ENCODE measurements at places on chromosomes 7 and 10.

DNA sequence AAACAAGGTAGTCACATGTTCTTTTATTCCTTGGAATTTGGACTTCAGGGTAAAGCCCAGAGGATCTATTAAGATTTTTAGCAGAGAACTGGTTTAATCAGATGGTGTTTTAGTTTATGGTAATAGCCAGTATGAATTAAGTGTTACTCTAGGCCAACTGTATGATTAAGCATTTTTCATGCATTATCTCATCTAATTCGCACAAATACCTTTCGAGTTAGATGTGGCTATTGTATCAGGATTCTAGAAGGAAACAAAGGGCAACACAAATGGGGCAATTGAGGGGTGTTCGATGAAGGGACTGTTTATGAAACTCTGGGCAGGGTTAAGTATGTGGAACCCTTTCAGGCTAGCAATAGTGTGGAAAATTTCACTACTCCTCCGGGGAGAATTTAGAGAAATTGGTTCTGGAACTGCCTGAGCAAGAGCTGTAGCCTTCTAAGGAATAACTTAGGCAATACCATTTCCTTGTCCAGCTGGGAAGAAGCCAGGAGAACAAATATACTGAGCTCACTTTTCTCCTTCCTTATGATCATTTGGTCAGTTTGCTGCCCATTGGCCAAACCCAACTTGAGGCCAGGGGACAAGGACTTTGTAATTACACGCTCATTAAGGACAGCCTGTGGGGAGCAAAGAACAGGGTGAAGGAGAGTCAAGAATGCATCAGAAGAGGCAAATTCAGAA lies 319.0 kb upstream of the FZD1 start:
- DNase-seq, result no peak

DNA sequence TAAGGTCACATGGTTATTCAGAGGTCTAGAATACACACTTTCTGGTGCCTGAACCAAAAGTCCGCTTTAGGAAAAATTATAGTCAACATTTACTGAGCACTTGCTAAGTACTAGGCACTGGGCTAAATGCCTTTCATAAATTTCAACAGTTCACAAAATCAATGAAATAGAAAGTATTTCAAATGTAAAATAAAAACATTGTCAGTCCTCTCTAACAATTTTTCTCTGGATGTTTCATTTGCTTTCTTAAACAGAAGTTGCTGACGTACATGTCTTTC lies 61.7 kb downstream of the HHEX start:
- no peak for DNase-seq

DNA sequence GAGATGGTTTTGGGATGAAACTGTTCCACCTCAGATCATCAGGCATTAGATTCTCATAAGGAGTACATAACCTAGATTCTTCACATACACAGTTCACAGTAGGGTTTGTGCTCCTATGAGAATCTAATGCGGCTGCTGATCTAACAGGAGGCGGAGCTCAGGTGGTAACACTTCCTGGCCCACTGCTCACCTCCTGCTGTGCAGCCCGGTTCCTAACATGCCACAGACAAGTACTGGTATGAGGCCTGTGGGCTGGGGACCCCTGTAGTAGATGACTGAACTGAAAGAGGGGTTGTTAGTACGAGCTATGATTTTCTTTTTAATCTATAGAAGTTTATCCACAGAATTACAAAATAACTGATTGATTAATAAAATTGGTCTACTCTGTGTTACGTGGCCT lies 48.1 kb downstream of the DGKB start:
- no peak for DNase-seq

DNA sequence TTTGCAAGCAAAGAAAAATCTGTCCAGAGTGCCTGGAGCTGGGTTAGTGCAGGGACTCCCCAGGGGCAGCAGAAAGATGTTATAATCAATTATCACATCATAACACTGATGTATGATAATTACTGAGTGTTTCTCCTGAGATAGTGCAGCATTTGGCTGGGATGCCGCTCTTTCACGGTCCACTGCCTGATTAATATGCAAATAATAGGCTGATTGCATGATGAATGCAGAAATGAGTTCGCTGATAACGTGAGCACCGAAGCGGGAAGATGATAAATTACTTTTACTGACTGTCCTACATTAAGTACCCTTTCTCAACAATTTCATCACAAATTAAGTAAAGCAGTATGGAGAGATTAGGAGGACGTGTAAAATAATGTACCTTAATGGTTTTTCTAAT lies 71.4 kb upstream of the SH2B2 start:
- DNase-seq, result no peak

DNA sequence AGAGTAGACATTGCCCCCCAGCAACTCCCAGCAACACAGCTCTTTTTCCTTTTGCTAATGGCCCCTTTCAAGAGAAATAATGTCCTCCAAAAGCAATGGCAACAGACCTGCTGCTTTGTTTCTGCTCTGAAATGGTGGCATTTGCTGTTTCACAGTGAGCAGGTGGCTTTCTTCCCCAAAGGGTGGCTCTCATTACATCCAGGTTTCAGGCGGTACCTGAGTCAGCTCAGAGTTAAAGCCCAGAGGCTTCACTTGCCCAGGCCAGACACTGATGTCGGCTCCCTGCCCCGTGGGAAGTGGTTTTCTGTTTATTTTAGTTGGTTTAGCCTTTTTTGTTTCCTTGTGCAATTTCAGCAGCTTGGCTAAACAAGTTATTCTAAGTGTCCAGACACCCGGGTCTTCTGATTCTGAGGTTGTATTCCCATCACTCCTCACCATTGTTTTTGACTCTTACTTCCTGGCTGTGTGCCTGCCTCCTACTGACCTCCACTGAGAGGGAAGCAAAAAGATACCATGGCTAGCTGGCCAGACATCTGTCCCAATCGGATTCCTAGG lies 7.8 kb upstream of the ATOH7 start:
- no peak for DNase-seq

GRCh38 chr7:43479042-43479441 lies 103.9 kb upstream of the STK17A start:
- no peak for DNase-seq

DNA sequence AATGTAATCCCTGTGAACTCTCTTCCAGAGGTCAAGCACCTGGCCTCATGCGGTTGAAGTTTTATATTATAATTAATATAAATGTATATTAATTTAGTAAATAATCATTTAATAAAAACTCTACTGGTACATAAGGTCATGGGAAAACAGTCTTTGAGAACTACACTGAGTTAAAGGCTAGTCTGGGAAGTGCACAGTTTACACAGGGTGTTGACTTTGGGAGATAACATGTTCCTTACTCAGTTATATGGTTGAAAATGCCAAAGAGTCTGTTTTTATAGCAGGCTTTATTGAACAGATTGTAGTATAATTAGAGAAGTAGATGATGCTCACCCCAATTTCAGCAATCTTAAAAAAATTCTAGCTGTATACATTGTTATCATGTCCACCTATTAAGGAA lies 735.9 kb downstream of the GATA3 start:
- no peak for DNase-seq

GRCh38 chr10:23604613-23605012 lies 165.7 kb downstream of the OTUD1 start:
- no peak for DNase-seq

DNA sequence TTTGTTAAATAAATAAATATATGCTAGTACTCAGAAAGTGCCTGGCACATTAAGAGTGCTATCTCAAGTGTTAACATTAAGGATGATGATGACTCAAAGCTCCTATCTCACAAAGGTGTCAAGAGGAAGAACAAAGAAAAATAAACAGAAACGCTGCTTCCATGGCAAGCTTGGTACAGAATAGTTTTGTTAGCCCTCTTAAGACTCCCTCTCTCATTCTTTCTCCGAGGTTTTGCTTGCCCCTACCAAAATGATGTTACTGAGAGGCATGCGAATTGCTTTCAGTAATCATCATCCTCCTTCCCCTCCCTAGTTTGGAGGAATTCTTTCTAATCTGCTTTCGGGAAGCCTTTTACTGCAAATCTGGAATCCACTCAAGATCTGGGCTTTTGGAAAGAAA lies 96.7 kb downstream of the SORCS1 start:
- DNase-seq, result no peak

- DNase-seq, result no peak
These were observed 43.8 kb downstream of the CFAP46 start for GRCh38 chr10:132898391-132899053.

DNA sequence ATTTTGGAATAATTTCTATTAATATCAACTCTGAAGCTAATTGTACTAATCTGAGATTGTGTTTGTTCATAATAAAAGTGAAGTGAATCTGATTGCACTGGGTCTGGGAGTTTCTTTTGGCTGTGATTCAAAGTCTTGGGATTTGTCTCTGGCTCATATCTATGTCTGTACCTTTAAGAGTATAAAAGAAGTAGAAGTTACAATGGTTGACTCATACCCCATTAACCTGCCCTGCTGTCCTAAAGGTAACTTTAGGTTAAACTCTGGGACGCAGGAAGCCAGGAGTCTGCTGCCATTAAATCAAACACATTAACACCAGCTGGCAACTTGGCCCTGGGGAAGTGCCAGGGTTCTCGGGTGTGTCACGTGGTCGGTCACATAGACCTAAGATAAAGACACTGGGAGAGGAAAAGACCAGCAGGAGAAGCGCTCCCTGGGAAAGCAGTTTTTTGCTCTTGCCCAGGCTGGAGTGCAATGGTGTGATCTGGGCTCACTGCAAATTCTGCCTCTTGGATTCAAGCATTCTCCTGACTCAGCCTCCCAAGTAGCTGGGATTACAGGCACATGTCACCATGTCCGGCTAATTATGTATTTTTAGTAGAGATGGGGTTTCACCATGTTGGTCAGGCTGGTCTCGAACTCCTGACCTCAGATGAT lies 17.8 kb downstream of the SCD start:
- DNase-seq, result no peak

DNA sequence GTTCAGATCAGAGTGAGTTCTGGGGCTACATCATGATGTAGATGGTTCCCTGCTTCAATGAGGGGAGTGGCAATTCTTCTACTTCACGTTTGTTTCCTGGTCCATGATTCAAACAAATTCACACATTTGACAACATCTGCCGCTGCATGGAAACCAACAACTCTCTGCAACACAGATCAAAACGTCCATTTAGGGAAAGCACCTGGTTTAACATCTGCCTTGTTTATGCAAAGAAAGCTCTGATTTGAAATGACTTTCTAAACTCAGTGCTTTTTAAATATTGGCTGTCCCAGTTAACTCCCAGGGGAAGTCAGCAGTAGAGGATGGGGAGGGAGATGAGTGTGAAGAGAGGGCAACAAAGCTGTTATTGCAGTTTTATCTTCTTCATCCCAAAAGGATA lies 93.8 kb downstream of the GAD2 start:
- no peak for DNase-seq

- peak; percentile 17 for DNase-seq
These were observed 158.8 kb upstream of the TAC1 start for GRCh38 chr7:97573065-97573464.

- DNase-seq, result no peak
These were observed 12.3 kb downstream of the MCM10 start for GRCh38 chr10:13173616-13174015.

DNA sequence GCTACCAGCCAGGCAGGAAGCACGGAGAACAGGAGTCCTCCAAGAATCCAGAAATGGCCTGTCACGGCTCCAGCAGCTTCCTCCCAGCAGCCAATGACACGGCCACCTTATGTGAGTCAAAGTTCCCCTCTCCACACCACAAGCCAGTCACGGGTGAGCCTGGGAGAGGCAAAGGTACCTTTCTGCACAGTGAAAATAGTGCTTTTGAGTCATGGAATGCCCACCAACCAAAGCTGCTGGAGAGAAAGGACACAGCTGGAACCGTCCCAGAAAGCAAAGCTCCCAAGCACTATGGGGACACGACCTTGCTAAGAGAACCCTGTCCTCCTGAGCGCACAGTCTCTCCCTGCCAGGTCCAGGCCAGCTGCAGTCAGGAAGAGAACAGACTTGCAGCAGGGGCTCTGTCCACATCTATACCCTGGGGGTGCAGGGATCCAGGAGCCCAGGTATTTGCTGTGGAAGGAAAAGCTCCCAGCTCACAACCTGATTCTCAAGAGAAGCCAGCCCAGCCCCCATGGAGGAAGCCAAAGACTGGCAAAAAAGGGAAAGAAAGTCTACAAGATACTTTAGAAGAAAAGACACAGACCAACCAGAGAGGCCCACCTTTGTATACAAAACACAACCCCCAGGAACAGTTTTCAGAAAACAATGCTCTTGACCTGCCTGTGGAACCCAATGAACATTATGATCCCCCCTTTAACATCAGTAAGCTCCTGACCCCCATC lies 24.4 kb downstream of the C10orf71 start:
- no peak for DNase-seq

DNA sequence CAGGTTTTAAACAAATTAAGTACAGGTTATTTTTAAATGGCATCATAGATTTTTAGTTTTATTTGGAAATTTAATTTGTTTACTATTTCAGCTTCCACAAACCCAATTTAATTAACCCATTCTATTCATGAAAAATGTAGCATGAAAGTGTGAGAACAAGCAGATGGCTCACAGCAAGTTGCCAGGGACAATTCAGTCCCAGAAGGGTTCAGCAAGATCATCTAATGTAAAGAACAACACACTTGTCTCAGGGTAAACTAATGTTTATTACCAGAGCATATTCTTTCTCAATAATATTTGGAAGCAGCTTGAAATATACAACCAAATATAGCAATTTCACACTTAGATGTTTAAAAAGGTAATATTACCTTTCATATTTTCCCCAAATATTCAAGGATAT lies 166.9 kb upstream of the SLC13A1 start:
- DNase-seq, result no peak

DNA sequence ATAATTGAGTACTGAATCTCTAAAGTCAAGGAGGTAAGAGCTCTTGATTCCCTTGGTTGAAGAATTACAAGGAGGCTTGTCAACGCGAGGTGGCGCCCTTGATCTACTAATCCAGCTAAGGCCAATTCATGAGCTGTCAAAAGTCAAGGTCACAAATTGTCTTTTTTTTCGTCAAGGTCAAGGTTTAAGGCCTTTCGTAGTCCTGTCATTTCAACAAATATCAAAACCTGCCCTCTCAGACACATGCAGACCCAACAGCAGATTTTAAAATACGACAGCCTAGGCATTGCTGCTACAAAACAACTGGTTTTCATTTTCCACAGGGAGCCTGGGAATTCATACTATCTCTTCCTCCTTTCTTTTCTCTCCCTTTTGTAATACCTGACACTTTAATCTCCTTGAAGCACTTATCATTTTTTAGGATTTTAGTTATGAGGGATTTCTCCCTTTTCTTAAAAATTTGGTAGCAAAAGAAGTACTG lies 3.6 kb downstream of the HOXA13 start:
- peak; percentile 84 for DNase-seq

GRCh38 chr10:102367441-102367840 lies 28.1 kb upstream of the NFKB2 start:
- DNase-seq, result no peak

DNA sequence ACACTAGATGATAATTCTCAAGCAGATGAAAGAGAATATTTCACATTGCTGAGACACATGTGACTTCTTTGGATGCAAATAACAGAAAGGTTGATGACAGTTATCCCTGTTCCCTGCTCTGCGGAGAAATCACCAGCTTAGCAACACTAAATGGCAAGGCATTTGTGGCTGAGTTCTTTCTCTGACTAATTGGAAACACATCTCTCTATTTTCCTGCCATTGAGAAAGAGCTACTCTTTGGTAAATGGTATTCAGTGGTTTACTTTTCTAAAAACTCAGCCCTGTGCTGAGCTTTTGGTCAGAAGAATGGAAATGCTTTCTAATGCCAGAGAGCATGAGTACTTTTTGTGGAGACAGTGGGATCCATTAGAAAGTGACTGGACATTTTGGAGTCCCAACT lies 771.4 kb downstream of the LRMDA start:
- no peak for DNase-seq

- DNase-seq, result no peak
These were observed 70.1 kb downstream of the AUTS2 start for GRCh38 chr7:69668339-69668870.

GRCh38 chr10:132559538-132559937 lies 22.0 kb downstream of the INPP5A start:
- no peak for DNase-seq

- DNase-seq, result no peak
These were observed 361.0 kb downstream of the ETV1 start for GRCh38 chr7:13628239-13629001.

All from neural progenitor cell (in vitro differentiated cells).